Fibroblast of skin of left biceps (primary cell): ENCODE measurements at places on chromosomes 12 and 14.

GRCh38 chr14:94011795-94012194 lies 14.3 kb upstream of the OTUB2 start:
- no peak for DNase-seq

- no peak for DNase-seq
These were observed 974.7 kb downstream of the GALC start for GRCh38 chr14:87018294-87018693.

GRCh38 chr12:3564411-3564810 lies 73.4 kb downstream of the PRMT8 start:
- no peak for DNase-seq

DNA sequence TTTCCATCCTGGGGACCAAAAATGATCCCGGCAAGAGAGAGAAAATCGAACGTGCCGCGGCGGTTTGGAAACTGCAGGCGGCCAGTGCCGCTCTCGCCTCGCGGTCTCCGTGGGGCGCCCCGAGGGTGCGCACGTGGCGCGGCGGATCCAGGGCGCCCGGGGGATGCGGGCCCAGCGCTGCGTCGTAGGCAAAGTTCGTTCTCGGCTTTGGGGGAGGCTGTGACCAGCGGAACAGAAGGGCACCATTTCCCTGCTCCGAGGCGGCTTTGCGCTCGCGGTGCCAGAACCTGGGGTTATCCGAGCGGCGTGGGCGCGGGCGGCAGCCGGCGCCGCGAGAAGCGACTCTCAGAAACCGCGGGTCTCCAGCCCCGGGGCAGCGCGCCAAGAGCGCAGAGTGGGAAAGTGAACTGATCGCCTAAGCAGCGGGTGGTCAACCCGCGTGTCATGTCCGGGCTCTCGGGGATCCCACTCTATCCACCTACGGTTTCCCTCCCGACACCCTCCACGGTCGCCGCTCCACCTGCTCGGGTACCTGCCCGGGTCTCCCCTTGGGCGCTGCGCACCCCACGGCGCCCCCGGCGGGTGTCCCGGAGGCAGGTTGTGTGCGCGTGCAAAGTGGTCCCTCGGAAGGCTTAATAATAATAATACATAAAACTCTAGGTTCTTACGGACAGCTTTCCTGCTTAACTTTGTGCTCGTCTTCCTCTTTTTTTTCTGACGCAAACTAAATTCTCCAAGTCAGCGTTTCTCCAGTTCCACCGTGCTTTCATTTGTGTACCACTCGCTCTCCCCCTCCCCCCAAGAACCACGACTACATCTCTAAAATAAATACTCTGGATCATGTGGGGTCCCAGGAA lies 1.2 kb downstream of the ESRRB start:
- DNase-seq, result no peak

- no peak for DNase-seq
These were observed 11.9 kb downstream of the RNF10 start for GRCh38 chr12:120546050-120546386.

DNA sequence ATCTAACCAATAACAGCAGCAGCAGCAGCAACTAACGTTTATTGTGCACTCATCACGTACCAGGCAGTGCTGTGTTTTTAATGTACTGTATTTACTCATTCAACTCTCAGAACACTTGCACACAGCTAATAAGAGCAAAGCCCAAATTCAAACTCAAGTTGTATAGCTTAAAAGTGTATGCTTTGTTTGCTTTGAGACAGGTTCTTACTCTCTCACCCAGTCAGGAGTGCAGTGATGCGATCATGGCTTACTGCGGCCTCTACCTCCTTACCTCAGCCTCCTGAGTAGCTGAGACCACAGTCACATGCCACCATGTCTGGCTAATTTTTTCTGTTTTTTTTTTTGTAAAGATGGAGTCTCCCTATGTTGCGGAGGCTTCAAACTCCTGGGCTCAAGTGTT lies 105.4 kb downstream of the PAPLN start:
- DNase-seq, result no peak

GRCh38 chr12:53952871-53953734 lies 1.6 kb upstream of the HOXC12 start:
- DNase-seq, result no peak

GRCh38 chr12:56658921-56659320 lies 13.1 kb upstream of the ATP5F1B start:
- DNase-seq, result no peak

GRCh38 chr14:69004731-69005431 lies 25.8 kb upstream of the ACTN1 start:
- no peak for DNase-seq

DNA sequence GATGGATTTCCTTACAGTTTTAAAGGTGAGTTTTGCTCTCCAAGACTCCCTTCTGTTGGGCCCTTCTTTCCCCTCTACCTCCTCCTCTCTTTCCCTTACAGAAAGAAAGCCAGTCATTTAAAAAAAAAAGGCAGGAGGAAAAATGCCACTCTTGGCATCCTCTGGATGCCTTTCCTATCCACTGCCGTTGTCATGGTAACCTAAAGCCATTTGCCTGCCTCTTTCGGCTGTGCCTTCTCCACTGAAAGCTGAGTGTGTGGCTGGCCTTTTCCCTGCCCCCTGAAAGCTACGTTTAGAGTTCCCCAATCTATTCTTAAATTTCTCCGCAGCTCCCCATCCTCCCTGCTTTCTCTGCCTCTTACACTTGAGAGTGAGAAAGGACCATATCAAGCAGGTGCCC lies 67.1 kb downstream of the TUNAR start:
- no peak for DNase-seq

GRCh38 chr12:51863363-51863932 lies 14.9 kb upstream of the FIGNL2 start:
- no peak for DNase-seq

GRCh38 chr12:108517288-108518100 lies 2.4 kb downstream of the FICD start:
- DNase-seq, result no peak

DNA sequence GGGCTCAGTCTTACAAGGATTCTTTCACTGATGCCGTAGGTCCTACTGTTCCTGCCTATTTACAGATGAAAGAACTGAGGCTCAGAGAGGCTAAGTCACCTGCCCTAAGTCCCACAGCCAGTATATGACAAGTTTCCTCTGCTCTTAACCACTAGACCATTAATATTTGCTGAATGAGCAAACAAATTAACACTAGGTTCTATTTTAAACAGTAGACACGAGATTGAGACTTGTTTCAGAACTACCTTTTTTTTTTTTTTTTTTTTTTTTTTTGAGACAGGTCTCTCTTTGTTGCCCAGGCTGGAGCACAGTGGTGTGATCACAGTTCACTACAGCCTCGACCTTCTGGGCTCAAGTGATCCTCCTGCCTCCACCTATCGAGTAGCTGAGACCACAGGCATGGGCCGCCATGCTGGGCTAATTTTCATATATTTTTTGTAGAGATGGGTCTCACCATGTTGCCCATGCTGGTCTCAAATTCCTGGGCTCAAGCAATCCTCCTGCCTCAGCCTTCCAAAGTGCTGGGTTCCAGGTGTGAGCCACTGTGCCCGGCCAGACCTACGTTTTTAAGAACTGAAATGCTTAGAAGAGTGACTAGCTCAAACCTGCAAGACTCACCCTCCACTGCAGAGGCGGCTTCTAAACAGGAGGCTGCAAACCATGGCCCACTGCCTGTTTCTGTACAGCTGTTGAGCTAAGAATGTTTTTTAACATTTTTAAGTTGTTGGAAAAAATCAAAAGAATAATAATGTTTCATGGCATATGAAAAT lies 12.9 kb downstream of the SYNE3 start:
- no peak for DNase-seq

DNA sequence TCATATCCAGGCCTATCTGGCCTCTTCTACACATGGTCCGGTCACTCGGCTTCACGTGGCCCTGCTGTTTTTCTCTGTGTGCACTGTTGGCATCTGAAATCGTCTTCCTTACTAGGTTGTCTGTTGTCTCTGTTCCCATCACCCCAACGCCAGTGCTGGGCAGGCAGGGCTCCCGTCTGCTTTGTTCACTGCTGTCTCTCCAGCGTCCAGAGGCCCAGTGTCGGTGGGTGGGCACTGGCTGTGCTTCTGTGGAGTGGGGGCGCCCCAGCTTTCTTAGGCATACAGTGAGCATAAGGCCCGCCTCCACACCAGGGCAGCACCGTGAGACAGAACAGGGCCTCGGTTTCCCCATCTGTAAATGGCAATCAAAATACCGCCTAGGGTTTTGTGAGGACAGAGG lies 153.1 kb downstream of the BCL11B start:
- DNase-seq, result no peak

DNA sequence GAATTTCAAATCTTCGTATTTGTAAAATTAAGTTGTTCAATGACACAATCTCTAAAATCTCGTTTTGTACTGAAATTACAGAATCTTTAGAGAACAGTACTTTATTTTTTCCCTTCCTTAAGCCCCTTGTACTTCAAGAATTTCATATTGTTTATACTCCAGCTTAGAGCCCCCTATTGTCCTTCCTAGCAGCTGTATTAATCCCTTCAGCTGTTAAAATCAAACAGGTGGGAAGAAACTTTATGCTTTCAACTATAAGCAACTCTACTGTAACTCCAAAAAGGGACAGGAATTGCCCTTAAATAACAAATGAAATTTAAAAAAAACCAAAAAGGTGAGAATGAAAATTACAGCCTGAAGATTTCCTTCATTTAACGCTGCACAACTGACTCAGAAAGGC lies 1.7 kb downstream of the NACA start:
- no peak for DNase-seq

DNA sequence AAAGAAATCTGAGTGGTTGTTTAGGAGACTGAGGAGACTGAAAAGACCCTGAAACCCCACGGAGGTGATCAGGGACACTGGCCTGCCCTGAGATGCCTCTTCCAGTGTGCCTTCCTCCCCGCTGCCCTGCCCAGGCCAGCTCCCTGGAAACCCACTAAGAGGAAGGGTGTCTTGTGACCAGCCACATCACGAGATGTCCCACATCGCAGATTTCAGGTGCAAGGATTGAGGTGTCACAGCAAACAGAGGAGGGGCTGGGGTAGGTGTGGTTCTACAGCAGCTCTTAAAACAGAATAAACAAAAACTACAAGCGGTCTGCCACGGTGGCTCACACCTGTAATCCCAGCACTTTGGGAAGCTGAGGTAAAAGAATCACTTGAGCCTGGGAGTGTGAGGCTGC lies 184.3 kb upstream of the C14orf180 start:
- DNase-seq, result no peak

GRCh38 chr12:65720136-65721130 lies 103.8 kb upstream of the HMGA2 start:
- peak; percentile 57 for DNase-seq

- DNase-seq, result no peak
These were observed 160.5 kb downstream of the KITLG start for GRCh38 chr12:88419794-88420193.

GRCh38 chr14:61547186-61548069 lies 147.9 kb upstream of the HIF1A start:
- DNase-seq, result peak; percentile 55

DNA sequence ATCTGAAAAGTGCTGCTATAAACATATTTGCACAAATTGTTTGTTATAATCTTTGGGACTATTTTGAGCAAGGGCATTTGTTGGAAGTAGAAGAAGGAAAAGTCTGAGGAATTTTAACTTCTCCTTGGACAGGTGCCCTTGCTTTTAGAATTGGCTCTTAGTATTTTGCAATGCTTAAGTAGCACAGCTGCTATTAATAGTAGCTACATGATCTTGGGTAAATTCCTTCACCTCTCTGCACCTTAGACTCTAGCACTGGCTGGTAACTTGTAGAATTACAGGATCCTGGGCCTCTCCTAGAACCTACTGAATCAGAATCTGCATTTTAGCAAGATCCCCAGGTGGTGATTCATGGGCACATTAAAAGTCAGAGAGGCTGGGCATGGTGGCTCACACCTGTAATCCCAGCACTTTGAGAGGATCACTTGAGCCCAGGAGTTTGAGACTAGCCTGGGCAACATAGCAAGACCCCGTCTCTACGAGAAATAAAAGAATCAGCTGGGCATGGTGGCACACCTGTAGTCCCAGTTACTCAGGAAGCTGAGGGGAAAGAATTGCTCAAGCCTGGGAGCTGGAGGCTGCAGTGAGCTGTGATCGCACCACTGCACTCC lies 10.8 kb upstream of the TMEM120B start:
- no peak for DNase-seq

- no peak for DNase-seq
These were observed 484.1 kb downstream of the RMST start for GRCh38 chr12:97946701-97947100.

DNA sequence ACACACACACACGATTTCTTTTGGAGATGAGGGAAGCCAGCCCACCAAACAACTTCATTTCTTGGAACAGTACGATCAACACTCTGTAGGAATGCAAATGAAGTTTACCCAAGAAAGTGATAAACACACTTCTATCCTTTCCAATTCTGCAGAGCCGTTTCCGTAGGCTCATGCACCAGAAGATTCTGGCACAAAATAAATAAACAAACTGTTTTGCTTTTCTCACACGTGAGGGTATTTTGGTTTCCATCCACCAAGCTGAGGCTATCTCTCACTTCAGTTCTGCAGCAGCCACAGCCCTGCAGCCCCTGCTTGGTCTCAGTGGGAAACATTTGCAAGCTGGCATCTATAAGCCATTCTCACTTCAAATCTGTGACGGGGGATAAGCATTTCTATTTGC lies 15.3 kb upstream of the TSPAN11 start:
- no peak for DNase-seq

- no peak for DNase-seq
These were observed 58.2 kb downstream of the LMNTD1 start for GRCh38 chr12:25494926-25495325.

DNA sequence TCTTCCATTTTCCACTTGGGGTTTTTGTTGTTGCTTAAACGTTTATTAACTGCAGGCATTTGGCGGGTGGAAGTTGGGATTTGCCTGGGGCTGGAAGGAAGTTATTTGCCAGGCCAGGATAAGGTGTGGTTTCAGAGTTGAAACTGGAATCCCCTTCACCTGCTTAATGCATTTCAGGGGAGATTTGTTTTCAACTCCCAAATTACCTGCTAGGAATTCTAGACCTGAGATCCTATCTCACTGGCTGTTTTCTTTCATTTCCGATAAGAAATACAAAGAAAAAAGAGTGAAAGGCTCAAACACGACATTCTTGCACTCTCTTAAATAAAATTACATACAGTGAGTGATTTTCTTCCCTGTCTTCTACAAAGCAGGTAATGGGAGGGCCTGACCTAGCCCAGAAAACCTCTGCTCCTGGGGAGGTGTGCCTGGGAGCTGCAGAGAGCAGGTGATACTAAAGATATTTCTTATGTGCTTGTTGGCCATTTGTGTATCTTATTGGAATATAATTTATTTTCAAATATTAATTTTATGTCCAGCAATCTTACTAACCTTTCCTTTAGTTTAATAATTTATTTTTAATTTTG lies 278.2 kb downstream of the ZFP36L1 start:
- no peak for DNase-seq

DNA sequence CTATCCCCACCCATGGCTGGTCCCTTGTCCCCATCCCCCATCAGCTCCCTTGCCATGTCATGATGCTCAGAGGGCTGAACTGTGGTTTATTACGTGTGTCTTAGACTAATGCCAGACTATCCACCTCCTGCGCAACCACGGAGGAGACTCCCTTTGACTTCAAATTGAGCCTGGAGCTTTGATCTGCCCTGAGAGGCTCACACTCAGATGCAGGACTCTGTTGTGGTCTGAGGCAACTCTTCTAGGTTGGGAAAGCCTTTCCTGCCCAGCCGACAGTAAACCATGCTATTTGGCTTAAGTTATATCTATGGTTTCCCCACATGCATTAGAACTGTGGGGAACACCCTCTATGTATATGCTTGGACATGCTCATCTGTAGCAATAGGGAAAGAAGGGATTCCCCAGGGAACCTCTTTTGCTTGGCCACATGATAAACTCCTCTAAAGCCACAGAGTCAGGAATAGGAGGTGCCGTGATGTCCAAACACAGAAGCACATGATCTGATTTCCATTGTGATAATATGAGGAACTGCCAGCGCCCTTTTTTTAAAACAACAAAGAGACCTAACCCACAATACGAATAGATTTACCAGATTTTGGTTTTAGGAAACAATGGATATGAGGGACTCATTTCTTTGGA lies 11.1 kb upstream of the LGALS3 start:
- no peak for DNase-seq
